ENCODE measurements at places on chromosomes 4 and X.

GRCh38 chrX:80576806-80577533, 156.7 kb downstream of the TENT5D start:
- no peak for DNase-seq

DNA sequence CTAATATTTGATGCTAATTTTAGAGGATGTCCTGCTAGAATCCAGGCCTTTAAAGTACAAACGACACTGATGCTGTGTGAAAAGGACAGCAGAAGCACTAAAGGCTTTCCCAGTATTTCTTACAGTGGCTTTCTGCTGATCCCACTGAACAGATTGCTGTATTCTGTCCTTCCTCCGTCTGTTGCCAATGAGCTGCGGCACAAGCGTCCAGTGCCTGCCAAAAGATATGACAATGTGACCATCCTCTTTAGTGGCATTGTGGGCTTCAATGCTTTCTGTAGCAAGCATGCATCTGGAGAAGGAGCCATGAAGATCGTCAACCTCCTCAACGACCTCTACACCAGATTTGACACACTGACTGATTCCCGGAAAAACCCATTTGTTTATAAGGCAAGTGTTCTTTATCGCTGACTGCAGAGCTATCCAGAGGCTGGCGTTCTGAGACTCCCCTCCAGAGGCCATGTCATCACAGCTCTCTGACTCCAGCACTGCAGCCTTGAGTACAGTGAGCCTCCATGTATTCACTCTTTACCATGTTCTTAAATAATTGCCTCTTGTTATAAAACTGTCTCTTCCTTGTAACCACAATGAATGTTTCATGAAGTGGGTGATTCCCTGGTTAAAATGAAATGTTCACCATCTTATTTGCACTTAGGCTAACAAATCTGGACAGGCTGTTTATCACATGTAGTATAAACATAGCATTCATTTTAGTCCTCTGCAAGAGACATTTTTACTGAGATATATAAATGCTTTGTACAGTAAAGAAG, 43.6 kb downstream of the GUCY1B1 start:
- DNase-seq: no peak

DNA sequence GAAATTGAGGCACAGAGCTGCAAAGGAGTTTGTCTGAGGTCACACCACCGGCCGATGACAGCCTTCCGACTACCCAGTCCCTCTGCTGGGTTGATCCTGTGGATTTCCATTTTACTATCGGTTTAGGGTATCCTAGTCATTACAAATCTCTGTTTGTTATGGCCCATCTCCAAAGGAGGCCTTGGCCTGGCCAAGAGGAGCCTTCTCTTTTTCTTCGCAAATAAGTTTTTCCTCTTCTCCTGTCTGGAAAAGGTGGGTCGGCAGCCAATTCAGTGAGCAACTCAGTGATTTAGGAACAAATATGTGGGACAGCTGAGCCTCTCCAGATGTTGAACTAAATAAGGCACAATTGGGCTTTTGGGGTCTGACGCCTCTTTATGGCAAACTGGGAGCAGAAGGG, 169.2 kb upstream of the RBPJ start:
- DNase-seq: no peak

GRCh38 chrX:39133971-39134370, 332.7 kb downstream of the MID1IP1 start:
- DNase-seq: no peak

- DNase-seq: no peak
Observed at GRCh38 chr4:101989551-101989950, 199.0 kb downstream of the BANK1 start.

GRCh38 chr4:53859305-53859704, 205.1 kb downstream of the CHIC2 start:
- no peak for DNase-seq

DNA sequence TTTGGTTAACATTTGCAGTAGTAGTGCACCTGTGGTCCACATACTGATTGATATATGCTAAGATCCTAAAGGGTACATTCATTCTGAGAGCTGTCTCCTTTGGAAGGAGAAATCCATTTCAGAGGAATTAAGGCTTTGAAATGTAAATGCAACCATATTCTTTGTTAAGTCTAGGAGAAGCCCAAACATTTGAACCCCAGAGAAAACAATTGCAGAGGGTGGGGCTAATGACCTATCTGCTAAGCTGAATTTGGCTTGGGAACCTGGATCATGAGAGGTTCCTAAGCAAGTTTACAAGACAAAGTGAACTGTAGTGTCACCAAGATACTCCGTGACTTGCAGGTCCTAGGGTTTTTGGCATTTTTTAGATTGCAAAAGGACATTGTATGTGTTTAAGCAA, 41.2 kb downstream of the LAS1L start:
- DNase-seq: no peak

GRCh38 chr4:150578745-150579501, 3.0 kb upstream of the MAB21L2 start:
- no peak for DNase-seq

GRCh38 chrX:19599253-19599652, 83.9 kb upstream of the MAP3K15 start:
- no peak for DNase-seq

DNA sequence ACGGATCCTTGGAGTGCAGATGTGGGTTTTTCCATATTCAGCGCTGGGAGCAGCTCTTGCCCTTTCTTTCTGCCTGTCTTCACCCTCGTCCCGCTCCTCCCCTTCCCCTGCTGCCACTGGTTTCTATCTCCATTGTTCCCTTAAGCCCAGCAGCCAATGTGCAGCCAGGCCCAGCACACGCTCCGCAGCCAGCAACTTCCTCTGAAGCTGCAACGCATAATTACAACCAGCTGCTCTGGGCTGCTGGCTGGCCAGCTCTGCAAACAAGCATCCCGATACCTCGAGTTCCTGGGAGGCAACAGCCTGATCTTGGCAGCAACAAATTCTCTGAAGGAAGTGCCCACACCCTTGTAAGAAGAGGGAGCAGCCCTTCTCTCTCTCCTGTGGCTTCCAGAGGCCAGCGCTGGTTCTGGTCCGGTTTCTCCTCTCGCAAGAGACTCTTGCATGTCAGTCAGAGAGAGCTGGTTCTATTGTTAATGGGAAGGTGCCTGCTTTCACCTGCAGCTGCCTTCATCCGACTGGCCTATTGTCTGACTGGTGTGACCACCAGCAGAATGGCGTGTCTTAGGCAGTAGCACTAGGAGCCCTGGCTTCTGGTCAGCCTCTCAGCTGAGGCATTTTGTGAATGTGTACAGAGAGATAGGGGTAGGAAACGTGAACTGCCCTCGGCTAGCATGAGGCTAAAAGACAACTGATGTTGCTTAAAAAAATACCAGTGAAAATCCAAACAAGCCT, 83.8 kb upstream of the MAML3 start:
- no peak for DNase-seq

- DNase-seq: no peak
Observed at GRCh38 chr4:184361443-184361842, 112.9 kb downstream of the IRF2 start.

- no peak for DNase-seq
Observed at GRCh38 chrX:41602816-41603345, 85.9 kb upstream of the GPR34 start.

DNA sequence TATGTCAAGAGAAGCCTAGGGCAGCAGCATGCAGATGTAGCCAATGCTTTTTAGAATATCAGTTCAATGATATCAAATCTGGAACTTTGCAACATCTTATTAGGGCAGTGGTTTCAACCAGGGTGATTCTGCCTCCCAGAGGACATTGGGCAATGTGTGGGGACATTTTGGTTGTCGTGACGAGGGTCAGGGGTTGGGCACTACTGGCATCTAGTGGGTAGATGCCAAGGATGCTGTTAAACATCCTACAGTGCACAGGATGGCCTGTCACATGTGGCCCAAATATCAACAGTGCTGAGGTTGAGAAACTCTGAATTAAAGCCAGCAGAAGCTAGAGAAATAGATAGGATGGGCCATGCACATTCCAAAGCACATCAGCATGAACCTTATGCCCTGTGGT, 152.3 kb downstream of the AMELX start:
- no peak for DNase-seq

- no peak for DNase-seq
Observed at GRCh38 chr4:158996669-158997074, 106.2 kb upstream of the RAPGEF2 start.

- DNase-seq: no peak
Observed at GRCh38 chrX:10010686-10011085, 43.5 kb downstream of the CLDN34 start.

DNA sequence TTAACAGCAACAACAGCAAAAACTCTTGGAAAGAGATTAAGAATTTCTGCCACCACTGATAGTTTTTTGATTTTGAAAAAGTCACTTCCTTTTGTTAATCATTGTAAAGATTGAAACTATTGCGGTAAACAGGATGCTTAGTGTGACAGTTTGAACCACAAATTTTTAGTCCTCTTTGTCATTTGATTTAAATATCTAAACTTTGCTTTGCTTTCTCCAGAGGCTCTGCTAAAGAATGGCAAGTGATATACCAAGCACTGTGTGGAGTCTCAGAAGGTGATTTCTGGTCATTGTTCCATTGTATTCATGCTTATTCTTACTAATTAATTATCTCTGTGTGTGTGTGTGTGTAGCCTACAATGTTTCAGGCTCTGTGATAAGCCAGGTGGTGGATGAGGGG, 155.6 kb downstream of the BMPR1B start:
- no peak for DNase-seq

DNA sequence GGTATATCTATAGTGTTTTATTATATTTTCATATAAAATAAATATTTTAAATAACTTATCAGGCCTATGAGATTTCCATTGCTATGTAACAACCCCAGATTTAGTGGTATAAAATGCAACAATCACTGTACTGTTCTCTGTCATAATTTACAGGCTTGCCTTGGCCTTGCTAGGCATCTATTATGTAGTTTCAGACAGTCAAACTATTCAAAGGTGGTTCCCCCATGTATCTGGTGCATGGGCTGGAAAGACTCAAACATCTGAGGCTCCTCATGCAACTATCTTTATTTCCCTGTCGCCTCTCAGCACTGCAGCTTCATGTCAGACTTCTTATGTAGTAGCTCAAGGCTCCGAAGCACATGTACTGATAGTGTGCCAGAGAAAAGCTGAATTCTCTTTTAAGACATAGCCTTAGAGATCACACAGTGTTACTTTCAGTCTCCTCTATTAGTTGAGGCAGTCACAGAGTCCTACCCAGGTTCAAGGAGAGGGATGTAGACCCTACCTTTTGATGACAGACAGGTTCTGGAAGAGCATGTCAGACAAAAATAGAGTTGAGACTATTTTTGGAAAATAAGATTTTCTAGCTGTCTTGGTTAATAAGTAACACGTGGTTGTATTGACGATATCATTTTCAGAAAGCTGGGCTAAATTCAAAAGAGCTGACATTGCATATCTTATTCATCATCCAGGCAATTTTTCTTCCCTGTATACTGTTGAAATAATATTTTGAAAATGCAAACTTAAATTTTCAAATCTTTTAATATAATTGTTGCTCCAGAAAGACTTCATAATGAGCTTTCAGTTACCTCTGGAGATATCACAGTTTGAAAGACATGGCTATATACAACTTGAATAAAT, 19.4 kb downstream of the MTTP start:
- DNase-seq: no peak

DNA sequence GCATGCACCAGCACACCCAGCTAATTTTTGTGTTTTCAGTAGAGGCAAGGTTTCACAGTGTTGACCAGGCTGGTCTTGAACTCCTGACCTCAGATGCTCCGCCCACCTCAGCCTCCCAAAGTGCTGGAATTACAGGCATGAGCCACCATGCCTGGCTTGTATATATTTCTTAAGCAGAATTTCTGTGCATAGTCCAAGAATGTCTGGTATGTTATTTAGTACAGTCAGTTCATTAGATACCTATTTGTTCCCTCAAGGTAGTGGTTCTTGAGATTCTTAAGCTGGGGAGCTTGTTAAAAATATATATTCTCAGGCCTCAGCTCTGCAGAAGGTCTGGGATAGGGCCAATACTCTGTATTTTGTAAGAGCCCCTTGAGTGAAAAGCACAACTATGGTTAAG, 4.6 kb upstream of the SERTM2 start:
- no peak for DNase-seq

DNA sequence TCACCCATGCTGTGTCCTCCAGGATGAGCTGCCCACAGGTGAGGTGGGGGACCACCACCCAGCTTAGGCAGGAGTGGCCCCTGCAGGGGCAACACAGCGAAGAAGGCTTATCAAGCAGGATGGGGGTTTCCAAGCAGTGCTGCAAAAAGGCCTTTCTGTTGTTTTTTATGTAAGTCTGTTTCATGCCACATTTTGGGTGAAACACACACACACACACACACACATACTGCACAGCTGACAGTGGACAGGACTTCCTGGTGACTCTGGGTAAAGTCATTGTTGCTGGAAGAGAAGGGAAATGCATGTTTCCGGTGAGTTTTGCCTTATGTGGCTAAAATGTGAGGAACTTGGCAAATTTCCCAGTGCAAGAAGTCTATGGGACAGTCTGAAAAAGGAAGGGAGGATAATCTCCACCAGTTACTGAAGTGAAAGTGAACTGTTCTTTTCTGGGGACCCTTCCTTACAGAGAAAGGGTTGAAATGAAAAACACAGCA, 119.2 kb downstream of the IRF2 start:
- DNase-seq: no peak

- no peak for DNase-seq
Observed at GRCh38 chr4:129600898-129601297, 504.9 kb downstream of the C4orf33 start.

DNA sequence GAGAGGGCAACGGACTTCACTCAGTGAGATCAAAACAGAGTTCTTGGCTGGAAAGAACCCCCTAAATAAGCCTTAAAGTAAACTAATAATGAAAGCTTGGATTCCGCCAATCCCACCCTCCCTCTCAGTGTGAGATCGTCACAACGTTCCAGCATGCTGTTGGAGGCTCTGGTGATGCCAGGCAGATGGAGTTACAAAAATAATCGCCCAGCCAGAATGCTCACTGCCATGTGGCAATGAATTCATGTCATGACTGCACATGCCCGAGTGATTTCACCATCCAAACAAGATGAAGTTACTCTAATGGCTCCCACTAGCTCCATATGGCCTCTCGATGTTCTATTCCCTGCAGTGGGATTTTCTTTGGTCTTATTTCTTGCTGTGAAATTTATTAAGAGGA, 248.0 kb downstream of the SPATA18 start:
- DNase-seq: no peak

GRCh38 chrX:57074458-57074857, 46.9 kb downstream of the SPIN2B start:
- no peak for DNase-seq

DNA sequence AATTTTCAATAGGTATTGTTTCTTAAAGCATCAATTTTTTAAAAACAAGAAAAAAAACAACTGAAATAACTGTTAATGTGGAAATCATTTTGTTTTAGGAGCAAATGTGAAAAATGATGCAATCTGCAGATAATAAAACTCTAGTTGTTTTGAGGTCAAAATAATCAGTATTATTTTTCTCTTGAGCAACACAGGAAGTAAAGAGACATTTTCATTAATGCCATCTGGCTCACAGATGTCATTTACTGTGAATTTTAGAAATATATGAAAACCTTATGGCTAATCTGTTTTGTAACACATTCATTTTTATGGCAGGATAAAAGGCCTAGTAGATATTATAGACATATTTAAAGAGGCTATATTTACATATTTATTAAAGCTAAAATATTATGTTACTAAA, 141.6 kb downstream of the PCDH18 start:
- DNase-seq: no peak
